ENCODE measurements at places on chromosomes 4 and X.

DNA sequence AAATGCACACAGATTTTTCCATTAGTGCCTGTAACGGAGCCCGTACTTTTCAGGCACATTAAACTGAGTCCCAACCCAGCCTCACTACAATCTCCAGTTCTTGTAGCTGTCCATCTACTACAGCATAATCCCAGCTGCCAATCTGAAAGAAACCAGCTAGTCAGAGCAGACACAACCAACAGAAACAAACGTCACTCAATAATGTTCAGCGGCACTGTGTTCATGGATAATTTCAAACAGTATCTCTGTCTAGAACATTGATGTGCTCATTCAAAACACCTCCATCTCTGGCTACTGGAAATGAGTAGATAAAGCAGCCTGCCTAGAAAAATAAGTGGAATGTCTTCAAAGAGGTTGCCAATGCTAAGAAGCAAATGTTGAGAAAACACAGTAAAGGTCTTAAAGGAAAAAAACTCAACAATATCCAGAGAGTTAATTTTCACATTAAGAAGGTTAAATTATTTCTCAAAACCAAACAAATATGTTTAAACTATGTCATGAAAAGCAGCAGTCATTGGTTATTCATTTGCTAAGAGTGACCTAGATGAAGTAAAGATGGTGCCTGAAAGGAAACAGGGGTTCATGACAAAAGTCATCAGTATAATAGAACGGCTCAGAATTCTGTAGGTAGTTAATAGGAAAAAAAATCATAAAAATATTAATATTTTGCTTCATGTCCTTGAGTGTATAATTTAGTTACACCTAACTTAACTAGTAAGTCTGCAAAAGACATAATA lies 245.1 kb upstream of the MAB21L2 start:
- no peak for DNase-seq

- no peak for DNase-seq
These were observed 182.0 kb upstream of the AADAT start for GRCh38 chr4:170271723-170272122.

GRCh38 chrX:17606231-17606630 lies 131.1 kb upstream of the SCML1 start:
- DNase-seq: no peak

DNA sequence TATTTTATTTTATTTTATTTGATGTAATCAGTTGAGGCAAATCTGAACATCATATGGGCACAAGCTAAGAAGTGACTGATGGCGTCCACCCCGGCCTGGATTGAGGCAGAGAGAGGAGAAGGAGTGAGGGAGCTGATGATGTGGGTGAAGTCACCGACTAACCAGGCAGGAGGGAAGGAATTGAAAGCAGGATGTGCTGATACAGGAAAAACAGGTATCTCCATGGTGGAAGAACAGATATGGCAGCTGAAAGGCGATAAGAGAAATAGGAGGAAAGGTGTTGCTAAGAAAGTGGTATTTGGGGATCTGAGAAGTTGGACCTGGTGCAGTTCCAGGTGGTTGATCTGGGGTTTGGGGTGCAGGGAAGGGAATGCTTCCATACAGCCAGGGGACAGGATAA lies 37.6 kb upstream of the GYPB start:
- DNase-seq: no peak

DNA sequence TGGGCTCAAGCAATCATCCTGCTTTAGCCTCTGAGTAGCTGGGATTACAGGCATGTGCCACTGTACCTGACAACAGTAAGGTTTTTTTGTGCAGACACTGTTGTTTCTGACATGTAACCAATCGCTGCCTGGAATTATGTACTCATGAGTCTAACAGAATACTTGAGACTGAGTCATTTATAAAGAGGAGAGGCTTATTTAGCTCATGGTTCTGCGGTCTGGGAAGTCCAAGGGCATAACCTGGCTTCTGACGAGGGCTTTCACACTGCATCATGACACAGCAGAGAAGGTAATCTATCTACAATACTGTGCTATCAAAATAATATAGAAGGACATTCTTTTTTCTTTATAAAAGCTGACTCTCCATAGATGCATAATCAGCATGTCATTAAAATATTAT lies 115.5 kb upstream of the STOX2 start:
- no peak for DNase-seq

DNA sequence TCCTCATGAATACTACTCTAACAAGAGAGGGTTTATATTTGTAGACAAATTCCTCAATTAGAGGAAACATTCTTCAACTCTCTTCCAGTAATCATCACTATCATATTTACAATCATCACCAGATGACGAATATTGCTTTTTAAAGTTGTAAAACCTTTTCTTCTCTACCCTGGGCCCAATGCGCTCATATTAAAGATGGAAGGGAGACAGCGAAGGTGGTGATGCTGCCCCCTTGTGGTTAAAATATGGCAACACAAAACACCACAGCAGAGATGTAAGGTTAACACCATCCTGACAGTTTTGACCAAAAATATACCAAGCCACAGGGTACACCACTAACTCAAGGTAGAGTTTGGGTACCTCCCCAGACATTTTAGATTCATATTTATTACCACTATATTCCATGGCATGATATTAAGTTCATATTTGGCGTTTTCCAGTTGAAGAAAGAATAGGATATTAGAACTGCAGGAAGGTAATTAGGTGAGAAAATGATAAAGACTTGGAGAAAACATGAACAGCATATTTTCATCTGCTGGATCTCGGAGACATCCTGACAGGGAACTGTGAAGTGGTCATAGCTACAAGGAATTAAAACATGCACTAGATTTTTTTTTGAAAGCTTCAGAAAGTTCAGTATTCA lies 72.8 kb downstream of the SLC9A7 start:
- peak; percentile 69 for DNase-seq

- DNase-seq: peak; percentile 29
These were observed 644.1 kb downstream of the MID1IP1 start for GRCh38 chrX:39445336-39445735.

- DNase-seq: no peak
These were observed 46.4 kb upstream of the NALF2 start for GRCh38 chrX:69457756-69458155.

GRCh38 chr4:2074588-2074987 lies 15.5 kb downstream of the NAT8L start:
- DNase-seq: no peak

- no peak for DNase-seq
These were observed 990.0 kb upstream of the PABPC4L start for GRCh38 chr4:135191596-135191995.

GRCh38 chr4:97582890-97583289 lies 560.4 kb downstream of the STPG2 start:
- DNase-seq: no peak

GRCh38 chr4:60617731-60618130 lies 582.4 kb upstream of the ADGRL3 start:
- no peak for DNase-seq

DNA sequence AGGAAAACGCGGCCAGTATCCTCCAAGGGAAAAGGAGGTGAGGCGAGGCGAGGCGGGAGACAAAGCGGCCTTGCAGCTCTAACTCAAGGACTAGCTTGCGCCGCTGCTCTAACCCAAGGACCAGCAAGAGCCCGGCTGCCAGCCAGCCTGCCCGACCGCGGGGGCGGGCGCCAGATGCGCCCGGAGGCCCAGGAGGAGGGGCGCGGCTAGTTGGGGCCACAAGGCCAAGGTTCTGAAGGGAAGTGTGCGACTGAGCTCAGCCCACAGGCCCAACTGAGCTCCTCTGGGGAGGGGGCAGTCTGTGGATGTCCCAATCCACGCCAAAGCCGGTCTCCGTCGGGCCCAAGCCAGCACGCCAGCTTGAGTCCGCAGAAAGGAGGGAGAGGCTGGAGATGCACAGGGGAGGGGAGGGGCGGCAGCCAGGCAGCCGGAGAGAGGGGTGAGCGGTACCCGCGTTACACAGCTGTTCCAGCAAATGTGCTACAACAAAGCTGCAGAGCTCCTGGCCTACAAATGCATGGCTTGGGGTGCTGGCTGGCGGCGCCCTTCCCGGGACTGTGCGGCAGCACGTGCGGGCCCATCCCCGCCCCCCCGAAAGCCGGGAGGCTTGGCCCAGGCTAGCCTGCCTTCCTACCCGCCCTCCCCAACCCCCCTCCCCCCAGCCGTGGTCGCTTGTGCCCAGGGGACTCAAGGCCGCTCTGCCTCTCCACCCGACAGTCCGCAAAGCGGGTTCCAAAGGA lies 637 bp downstream of the AMER1 start:
- peak; percentile 50 for DNase-seq

- DNase-seq: no peak
These were observed 223.1 kb downstream of the KDR start for GRCh38 chr4:54902271-54902670.

GRCh38 chrX:133437356-133437755 lies 22.1 kb upstream of the GPC4 start:
- DNase-seq: no peak

GRCh38 chr4:71944956-71945355 lies 86.8 kb upstream of the NPFFR2 start:
- no peak for DNase-seq
